Posterior vena cava (tissue), 2 donors: ENCODE measurements at places on chromosomes 5 and 9. TPM values are rescaled to one million over a fixed set of nuclear protein-coding genes. Genes with fewer than 3 reads are reported as not detected.
A peak's percentile ranks its signal among the peaks of the same experiment; 100 is the strongest.

GRCh38 chr9:131113655-131114054 is 11.7 kb upstream of the NUP214 start:
- DNase-seq: peak; percentile 26

- no peak for DNase-seq
Observed at GRCh38 chr5:108432024-108432423, 50.1 kb upstream of the FBXL17 start.

COL27A1 gene
- total RNA-seq: 6.7 TPM

DNA sequence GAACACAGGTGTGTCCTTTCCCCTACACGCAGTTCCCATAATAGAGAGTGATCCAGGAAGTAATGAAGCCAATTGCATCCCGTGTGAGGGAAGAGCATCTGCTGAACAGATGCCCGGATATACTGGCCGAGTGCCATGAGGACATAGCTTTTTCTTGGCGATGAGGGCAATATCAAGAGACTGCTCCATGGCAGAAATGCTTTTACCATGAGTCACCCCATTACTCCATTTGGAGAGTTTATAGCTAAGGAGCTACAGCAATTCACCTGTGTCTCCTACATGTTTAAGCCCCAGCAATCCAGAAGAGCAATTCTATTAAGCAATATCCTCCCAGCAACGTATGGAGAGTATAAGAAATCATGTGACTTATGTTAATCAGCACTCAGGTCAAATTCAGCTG is 222.0 kb upstream of the KLF4 start:
- DNase-seq: no peak

- peak; percentile 50 for DNase-seq
Observed at GRCh38 chr5:568809-569208, 43.3 kb upstream of the CEP72 start.

- DNase-seq: no peak
Observed at GRCh38 chr5:52895075-52895474, 94.1 kb upstream of the ITGA2 start.

SETX gene
- 45.2 TPM for total RNA-seq

DNA sequence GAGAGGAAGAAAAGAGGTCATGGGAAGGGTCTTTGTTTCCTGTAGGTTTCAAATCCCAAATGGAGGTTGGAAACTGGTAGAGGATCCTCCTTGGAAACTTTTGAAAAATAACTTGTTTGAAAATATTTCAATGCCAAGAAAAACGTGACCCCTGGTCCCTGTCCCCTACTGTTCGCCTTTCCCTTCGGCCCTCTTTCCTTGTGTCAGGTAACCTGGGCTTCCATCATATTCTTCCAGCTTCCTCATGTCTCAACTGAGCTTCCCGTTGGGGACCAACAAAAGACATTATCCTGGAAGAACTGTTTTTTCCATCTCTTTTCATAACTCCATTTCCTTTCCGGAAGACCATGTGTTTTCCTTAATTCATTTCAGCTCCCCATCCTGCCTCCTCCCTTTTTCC is 266.8 kb upstream of the ANKRD55 start:
- DNase-seq: no peak
